ENCODE measurements at places on chromosomes 7 and 10.

DNA sequence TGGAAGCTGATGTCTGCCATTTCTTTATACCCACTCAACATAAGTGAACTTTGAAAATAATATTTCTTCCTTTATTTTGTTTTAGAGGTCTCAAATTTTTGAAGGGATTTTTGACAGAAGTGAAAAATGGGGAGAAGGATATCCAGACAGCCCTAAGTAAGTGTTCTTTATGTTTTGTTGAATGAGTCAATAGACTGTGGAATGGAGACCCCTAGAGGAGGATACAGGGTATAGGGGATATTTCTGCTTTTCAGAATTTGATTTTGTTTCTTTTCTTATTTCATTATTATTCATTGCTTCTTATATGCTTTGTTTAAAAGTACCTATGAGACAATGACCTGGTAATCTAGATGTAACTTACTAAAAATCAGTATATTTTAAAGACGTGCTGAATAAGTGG is 34.4 kb downstream of the PLEKHA8 start:
- no peak for DNase-seq

GRCh38 chr7:119842337-119842736 is 430.6 kb upstream of the KCND2 start:
- DNase-seq: no peak

GRCh38 chr7:127066974-127067373 is 185.8 kb downstream of the GRM8 start:
- no peak for DNase-seq

GRCh38 chr10:122142641-122143237 is 128.4 kb upstream of the BTBD16 start:
- peak; percentile 61 for DNase-seq

DNA sequence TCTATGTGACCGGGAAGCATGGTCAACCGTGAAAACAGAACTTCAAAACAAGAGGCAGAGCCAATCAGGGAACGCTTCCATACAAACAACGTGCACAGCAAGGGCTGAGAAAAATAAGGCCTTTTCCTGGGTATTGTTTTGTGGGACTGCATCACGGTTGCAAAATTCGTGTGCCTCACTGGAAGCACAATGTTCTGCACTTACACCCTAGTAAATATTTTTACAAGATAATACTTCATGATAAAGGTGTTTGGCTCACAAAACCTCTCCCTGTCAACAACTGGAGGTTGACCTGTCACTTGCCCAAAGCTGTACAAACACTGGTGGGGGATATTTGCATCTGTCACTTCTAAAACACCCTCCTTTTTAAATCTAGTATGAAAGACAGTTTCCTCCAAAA is 37.0 kb downstream of the KLF6 start:
- no peak for DNase-seq

DNA sequence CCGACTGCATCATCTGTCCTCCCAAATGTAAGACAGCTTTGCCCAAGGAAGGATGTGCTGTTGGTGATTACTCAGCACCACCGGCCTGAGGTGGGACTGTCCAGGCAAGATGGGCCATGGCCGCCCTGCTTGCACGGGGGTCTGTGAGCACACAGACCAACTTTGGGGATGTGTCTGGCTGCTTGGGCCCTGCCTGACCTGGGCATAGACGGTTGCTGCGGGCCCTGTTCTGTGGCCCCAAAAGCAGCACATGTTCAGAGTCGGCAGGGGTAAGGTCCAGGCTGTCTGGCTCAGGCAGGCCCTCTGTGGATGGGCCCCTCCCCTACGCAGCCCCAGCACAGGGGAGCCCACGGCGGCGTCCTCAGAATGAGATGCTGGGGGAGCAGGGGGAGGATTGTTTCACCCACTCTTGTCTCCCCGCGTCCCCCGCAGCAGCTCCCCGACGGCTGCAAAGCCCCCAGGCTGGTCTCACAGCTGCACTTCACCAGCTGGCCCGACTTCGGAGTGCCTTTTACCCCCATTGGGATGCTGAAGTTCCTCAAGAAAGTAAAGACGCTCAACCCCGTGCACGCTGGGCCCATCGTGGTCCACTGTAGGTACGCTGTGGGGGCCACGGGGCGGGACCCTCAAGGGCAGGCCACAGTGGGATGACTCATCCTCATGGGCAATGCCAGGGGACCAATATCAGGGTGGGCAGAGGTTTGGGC is 58.4 kb downstream of the MKI67 start:
- no peak for DNase-seq

- no peak for DNase-seq
Measured at GRCh38 chr10:14975672-14976273, 16.6 kb downstream of the MEIG1 start.

GRCh38 chr7:66549466-66549865 is 79.2 kb upstream of the KCTD7 start:
- DNase-seq: peak; percentile 14

- no peak for DNase-seq
Measured at GRCh38 chr7:44177570-44178131, 11.6 kb downstream of the GCK start.

GRCh38 chr7:40429826-40430225 is 295.0 kb downstream of the SUGCT start:
- no peak for DNase-seq

DNA sequence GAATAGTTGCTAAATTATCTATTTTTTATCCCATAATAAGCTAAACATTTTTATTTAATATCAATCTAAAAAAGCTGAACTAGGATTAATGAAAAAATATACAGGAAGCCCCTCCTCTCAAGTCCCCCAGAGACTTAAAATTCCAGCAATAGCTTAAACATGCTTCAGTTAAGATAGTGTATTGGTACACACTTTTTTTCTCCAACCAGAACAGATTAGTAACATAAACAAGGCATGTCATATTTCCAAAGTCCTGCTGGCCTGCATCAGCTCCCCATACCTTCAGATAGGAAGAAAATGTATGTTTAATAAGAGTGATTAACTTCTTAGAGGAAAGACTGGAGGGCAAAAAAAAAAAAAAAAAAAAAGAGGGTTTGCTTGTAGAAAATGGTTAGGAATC is 7.1 kb downstream of the TBX20 start:
- no peak for DNase-seq

- DNase-seq: no peak
Measured at GRCh38 chr7:7329326-7329725, 147.0 kb downstream of the C1GALT1 start.

DNA sequence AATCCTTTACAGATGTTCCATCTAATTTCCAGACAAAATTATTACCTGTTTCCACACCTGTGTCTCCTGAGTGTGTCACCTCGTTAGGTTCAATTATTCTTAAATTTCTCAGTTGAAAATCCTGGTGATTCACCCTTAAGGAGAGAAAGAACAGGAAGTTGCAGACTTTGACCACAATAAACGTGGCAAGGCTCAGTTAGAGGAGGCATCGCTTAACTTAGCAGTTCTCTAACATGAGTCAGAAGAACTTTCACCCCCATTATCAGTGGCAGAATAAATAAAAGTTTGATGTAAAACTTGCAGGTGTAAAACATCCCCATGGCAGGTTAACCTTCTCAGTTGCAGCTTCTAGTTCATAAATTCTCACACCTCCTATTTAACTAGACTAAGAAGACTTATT is 8.3 kb downstream of the XPNPEP1 start:
- peak; percentile 58 for DNase-seq

DNA sequence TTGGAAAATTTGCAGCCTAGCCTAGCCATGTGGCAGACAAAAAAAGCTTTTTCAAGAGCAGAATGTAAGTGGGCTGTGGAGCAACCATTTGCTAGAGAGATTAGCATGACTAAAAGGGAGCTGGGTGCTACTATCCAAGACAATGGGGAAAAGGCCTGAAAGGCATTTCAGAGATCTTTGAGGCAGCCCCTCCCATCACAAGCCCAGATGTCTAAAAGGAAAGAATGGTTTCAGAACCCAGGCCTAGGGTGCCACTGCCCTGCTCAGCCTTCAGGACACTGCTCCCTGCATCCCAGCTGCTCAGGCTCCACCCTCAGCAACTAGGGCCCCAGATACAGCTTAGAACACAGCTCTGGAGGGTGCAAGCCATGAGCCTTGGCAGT is 24.7 kb downstream of the PNLIPRP3 start:
- DNase-seq: no peak

- no peak for DNase-seq
Measured at GRCh38 chr10:129385600-129385999, 81.4 kb upstream of the MGMT start.

DNA sequence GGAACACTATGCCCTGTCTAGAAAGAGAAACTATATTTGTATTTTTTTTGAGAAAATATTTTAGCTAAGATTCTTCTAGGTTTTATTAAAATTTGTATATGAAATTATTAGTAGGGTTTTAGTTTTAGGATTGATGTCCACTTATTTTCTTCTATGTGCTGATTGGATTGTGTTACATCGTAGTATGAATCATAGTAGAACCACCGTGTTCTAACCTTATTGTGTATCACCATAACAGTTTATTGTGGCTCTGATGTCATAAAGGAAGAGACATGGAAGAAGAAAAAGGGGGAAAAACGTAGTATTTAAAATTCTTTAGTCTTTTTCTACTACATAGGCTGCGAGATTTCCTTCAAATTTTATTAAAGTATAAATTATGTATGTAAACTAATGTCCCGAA is 1.9 kb downstream of the AGBL3 start:
- DNase-seq: no peak

GRCh38 chr7:43764039-43764761 is 5.7 kb downstream of the BLVRA start:
- DNase-seq: peak; percentile 52

DNA sequence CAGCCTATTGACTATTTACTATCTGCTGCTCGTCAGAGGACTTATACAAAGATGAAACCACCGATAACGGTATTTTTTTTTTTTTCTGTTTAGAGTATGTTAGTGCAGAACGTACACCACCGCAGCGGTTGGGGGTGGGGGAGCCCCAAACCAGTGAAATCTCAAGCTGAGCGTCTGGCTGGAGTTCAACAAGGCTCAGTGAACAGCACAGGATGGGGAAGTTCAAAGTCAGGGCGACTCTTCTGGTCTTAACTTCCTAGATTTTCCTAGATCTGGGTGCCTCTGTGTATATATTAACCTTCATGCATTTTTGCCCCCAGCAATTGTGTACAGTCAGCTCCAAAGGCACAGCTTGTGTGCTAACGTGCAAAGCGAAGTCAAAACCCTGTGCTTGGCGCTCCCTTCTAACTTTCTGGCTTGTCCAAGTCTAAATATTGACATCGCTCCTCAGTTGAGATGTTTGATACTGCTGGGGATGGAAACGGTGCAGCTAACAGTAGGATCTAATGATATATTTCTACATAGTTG is 1.1 kb downstream of the RHOBTB1 start:
- peak; percentile 46 for DNase-seq

GRCh38 chr10:103763374-103764202 is 91.8 kb downstream of the SH3PXD2A start:
- DNase-seq: no peak

- no peak for DNase-seq
Measured at GRCh38 chr7:107262857-107263256, 94.1 kb downstream of the HBP1 start.

DNA sequence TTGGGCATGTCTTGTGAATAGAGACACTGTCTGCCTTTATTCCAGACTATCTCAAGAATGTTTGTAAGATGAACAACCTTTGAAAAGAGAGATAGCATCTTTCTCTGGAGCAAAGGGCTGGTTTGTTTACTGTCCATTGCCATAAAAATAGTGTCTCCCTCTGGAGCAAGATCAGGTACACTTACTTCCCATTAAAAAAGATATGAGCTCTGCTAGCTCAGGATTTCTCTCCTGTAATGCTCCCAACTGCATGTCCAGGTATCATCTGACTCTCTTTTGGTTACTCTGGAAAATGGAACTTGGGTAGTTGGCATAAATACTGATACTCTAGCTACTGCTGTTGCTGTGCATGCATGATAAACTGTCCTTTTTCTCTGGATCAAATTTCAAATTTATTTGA is 381.1 kb downstream of the TFEC start:
- no peak for DNase-seq

DNA sequence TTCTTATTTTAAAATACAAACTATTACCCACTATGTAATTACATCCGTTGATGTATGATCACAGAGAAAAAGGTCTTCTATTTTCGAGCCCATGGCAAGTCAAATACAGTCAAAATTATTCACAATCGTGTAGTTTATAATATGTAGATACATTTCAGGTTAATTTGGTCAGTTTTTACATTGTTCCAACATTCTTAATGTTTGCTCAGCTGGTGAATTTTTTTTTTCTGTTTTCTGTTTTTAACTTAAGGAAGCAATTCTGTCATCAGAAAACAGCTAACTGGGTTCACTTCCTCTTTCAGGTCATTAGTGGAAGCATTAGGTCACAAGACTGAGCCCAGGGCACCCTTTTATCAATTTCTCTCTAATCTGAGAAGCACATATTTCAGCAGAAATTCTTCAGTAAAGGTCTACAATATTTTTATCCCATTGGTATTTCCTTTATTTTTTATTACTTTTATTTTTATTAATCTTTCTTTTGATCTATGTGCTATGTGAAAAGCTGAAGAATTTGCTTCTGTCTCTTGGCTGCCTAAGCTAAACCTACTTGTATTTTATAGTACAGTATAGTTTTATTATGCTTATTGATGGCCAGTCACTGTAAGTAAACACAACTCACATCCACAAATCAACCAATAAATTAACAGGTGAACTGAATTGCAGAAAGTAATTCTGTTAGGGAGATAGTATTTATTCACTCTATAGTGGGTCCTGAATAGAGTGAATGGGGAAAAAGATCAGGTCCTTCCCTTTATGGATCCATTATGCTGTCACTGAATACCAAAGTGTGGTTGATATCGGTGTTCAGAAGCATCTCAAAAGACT is 84.6 kb downstream of the ICA1 start:
- no peak for DNase-seq

- no peak for DNase-seq
Measured at GRCh38 chr7:80804589-80804988, 114.3 kb downstream of the SEMA3C start.

DNA sequence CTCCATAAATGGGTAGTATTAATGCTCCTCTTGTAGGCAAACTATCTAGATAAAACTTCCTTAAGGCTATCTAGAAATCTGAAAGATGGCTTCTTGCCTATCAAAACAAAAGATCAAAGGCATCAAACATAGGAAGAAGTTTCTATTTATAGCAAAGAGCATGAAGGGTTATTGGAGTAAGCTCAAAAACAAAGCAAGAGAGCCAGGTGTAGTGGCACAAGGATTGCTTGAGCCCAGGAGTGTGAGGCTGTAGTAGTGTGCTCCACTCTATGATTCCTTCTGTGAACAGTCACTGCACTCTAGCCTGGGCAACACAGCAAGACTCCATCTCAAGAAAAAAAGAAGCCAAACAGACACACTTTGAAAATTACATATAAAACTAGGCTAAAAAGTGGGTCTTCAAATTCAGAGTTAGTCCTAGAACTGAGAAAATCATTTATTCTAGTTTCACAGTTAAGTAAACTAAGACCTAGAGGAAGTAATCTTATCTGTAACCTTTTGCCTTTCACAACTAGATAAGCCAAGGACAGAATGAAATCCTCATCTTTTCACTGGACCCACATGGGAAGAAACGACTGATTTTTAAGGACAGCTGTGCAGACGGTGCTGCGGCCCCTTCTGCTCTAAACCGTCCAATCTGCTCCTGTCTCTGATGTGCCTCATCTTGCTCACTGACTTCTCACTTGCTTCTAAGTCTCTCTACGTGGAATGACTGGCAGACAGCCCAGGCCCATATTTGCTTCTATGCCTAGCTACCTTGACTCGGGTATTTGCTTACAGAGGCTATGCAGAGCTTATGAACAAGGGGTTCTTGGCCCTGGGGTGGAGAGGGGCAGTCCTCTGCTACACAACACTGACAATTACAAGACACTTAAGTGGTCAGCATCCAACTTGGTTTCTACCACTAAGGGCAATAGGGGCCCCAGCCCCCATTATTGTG is 50.0 kb downstream of the ESYT2 start:
- DNase-seq: no peak

GRCh38 chr10:97072851-97073665 is 112.7 kb downstream of the SLIT1 start:
- DNase-seq: peak; percentile 89

- no peak for DNase-seq
Measured at GRCh38 chr7:113828581-113828980, 90.2 kb downstream of the PPP1R3A start.
